Activated naive CD4-positive, alpha-beta T cell treated with anti-CD3 and anti-CD28 coated beads, Interleukin-2, amount 50 U/mL, for 72 hours (primary cell): ENCODE measurements at places on chromosomes 12 and 14. TPM values are rescaled to one million over a fixed set of nuclear protein-coding genes. Genes with fewer than 3 reads are reported as not detected.

Gene SMIM41
- not detected for total RNA-seq

DNA sequence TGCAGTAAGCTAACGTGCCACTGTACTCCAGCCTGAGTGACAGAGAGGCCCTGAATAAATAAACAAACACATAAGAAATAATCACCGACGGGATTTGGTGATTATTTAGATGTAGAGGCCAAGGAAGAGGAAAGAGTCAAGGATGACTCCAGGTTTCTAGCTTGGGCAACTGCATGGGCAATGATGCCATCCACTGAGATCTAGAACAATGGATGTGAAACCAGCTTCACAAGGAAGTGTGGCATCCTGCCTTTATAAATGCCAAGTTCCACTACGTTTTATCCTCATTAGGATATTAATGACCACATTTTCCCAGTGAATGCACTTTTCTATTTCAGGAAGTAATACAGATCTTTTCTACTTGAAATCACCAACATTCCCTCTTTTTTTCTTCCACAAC lies 10.9 kb upstream of the PTGER2 start:
- no peak for DNase-seq

Gene CARMIL3
- total RNA-seq = 6.7 TPM

- peak; percentile 51 for DNase-seq
Measured at GRCh38 chr12:113088971-113089756, 32.6 kb downstream of the DTX1 start.

GRCh38 chr14:105314287-105315200 lies at the start of gene PACS2:
PACS2 (plus strand) TSS chr14:105314748; CDS start chr14:105314919, 171 bp downstream.
- DNase-seq = peak; percentile 87

GRCh38 chr12:131003716-131004045 lies 50.0 kb downstream of the ADGRD1 start:
- DNase-seq = no peak

Gene KRT6C
- total RNA-seq = not detected

DNA sequence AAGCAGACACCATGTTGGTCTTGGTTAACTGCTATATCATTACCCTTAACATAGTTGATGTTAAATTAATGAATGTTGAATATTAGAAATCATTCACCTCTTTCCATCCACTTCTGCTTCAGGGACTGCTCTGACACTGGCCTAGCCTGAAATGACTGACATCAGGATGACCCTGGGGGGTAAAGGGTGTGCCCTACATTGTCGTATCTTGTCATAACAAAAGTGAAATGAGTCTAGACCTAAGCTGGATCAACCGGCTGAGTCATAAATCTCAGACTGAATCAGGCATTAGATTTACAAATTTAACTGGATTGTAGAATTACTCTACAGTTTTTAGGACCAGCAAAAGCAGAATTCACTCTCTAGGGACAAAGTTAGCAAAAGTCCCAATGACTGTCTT lies 35.3 kb downstream of the KICS2 start:
- peak; percentile 21 for DNase-seq

DNA sequence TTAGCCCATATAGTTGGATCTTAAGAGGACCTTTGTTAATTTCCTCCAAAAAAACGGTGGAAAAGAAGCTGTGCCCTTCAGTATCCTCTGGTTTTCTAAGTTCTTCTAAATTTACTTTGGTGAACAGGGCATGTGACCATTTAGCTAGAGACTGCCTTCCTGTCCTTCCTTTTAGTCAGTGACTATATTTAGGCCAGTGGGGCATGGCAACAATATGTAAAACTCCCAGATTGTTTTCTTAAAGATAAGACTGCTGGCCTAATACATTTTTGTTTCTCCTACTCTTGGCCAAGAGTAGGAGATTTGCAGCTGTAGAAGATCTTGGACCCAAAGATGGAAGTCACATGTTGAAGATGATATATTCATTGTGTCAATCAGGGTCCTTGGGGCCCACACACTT lies 325.1 kb upstream of the DCN start:
- no peak for DNase-seq

- no peak for DNase-seq
Measured at GRCh38 chr14:29576927-29577326, 350.7 kb downstream of the PRKD1 start.

Gene HAL
- total RNA-seq = 0.39 TPM

DNA sequence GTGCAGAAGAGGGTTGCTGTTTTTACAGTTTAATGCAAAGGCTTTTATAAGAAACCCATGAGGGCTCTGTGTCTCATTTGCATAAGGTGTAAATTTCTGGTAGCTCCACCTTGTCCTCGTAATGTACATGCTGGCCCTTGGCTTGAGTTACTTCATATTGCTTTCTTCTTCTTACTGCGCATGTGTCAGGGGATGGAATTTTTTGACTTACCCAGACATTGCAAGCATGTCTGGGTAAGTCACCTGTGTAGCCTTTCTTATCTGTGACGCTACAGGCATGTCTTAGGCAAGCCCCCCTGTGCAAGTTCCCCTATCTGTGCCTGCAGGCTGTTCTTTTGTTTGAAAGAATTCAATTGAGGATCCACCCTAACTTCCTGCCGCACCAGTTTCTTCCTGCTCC lies 274.2 kb downstream of the ETNK1 start:
- DNase-seq = no peak

GRCh38 chr14:54737132-54737711 lies 165.4 kb downstream of the GCH1 start:
- DNase-seq = no peak

DNA sequence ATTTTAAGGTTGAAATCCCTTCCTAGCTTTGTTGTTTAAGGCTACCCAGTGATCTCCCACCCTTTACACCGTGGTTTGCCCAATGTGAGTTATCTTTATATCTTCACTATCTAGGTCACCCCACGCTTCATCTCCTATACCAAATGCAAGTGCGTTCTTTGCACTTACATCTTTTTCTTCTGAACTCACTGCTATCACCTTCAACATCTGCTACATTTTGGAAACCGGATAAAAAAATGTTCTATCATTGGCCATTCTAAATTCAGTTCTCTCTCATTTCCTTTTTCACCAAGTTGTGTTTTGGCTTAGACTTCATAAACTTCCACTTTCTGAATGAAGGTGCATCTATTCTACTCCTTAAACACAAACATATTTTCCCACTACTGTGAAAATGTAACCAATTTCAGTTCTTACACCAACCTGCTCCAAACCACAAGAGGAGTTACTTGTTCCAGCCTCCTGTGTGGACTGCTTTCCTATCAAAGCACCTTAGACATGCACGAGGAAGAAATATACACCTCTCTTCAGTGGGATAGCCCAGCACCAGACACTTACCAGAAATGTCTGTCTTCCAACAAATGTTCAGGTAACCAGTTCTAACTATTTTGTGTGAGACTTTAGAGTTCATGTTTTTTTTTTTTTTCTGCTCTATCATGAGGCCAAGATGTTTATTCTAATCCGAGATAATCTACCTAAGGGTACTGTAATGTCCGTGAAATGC lies 21.9 kb downstream of the CLEC9A start:
- DNase-seq = no peak

GRCh38 chr14:99030454-99030853 lies 241.5 kb downstream of the BCL11B start:
- no peak for DNase-seq

DNA sequence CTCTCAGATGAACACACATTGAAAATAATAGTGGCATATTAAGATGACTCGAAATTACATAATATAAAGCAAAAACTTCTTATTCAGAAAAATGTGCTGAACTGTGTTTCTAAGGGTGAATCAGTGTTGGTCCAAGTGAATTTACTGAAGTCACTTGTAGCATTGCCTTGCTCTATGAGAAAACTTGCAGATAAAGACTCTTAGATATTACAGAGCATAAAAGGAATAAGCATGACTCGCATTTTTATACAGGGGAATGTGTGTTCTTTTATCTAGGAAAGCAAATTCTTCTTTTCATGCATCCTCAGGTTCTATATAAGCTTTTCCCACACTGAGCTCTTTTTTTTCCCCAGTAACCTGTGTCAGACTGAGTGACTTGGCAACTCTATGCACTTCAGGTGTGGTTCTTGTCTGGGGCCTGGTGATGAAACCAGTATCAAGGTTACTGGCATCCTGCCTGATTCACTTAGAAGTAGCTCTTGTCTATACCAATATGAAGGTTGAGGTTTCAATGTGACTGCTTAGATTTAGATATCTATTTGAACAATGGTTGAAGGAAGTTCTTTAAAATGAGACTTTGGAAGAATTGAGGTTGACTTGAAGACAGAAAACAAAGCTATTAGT lies 76.1 kb downstream of the OTOGL start:
- no peak for DNase-seq

GRCh38 chr12:93689076-93689834 lies 12.1 kb downstream of the CRADD start:
- DNase-seq = no peak

DNA sequence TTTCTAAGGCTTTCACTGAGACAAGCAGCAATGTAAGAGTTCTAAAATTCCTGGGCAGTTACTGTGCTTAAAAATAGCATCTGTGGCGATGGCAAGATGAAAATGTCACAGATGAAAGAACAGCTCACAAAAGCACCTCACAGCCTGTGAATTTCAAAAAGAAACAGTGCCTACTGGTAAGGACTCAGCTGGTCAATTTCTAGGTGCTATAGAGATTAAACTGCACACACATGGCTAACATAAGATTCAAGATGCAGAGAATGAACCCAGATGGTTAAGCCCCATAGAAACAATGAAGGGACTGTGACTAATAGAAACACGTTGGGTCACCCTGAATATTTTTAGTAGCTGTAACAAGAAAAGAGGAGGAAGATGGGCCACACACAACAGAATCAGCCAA lies 12.0 kb upstream of the IL26 start:
- no peak for DNase-seq

Gene CTSG
- total RNA-seq = 0.27 TPM

DNA sequence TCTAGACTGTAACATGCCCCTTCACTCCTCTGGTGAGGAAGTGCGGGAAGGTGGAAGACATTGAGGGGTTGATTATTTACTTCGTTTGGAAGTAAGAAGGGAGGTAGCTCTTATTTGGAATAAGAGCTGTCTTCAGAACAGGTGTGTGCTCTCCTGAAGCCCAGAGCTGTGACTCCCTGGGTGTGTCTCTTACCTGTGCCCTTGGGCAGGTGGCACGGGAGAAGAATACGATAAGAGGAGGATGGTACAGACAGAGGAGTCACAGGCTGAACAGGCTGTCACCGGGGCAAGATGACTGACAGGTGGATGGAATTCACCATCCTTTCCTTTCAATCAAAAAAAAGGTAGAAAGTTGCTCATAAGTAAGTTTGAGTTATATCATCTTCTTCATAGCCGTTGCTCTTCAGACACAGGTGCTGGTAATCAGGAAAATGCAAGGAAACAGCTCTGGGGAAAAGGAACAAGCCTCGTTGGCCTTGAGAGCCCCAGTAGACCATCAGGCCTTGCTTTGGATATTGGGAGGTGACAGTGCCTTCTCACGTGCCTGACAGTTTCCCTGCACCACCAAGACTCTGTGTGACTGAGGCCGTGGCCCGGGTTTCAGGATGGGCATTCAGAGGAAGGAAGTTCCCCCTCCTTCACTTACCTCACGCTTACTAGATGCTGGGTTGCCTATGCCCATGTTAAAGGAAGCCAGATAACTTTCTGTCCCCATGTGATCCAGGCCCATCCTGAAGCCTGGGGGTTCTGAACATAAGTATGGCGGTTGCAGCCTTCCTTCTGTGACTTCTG lies 120.4 kb downstream of the ETV6 start:
- DNase-seq = no peak

- DNase-seq = no peak
Measured at GRCh38 chr12:110750784-110751461, 8.2 kb upstream of the PPP1CC start.

DNA sequence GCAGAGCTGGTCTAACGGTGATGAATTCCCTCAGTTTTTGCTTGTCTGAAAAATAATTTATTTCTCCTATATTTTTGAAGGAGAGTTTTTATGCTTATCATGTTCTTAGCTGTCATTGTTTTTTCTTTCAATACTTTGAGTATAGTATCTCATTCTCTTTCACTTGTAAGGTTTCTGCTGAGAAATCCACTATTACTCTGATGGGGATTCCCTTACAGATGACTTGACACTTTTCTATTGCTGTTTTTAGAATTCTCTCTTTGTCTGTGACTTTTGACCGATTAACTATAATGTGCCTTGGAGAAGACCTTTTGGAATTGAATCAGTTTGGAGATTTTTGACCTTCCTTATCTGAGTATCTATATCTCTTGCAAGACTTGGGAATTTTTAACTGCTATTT lies 139.6 kb downstream of the PRKD1 start:
- no peak for DNase-seq

DNA sequence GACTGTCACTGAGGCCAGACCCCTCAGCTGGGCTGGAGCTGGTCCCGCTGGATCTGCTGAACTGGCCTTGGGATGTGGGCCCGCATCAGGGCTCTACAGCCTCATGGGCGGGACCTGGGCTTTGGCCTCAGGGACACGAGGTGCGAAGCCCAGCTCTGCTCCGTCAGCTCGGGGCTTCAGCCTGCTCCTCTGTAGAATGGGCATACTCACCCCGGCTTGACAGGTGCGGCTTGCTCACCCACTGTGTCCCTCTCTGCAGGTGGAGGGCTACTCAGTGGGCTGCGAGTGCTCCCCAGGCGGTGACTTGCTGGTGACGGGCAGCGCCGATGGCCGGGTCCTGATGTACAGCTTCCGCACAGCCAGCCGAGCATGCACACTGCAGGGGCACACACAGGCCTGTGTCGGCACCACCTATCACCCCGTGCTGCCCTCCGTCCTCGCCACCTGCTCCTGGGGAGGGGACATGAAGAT lies 57.6 kb downstream of the BEGAIN start:
- no peak for DNase-seq

Gene REP15
- total RNA-seq = 1.0 TPM

Gene ADGRD1
- not detected for total RNA-seq

DNA sequence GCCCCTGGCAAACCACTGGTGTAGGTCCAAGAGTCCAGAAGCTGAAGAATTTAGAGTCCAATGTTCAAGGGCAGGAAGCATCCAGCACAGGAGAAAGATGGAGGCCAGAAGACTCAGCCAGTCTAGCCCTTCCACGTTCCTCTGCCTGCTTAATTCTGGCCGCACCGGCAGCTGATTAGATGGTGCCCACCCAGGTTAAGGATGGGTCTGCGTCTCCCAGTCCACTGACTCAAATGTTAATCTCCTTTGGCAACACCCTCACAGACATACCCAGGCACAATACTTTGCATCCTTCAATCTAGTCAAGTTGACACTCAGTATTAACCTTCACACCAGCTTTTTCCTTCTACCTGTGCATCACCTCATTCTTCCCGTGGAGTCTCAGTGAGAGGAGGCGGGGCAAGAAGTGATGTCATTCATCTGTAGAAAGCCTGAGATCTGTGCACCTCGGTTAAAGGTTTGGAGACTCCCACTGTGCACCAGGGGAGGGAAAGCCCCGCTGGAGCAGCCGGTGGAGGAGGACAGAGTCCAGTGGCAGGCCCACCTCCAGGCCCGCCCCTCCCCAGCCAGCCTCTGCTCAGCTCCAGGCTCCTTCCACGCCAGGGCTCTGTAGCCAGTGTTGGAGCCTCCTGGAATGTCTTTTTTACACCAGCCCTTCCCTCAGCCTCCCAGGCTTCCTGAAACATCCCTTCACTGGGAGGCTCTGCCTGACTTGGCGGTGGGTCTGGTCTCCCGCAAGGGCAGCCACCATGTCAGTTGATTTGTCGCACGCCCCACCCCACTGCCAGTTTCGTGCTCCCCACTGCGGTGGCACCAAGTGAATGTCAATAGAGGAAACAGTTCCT lies 80.1 kb upstream of the DYNC1H1 start:
- DNase-seq = no peak
